ENCODE measurements at places on chromosomes 5 and 9. TPM values are rescaled to one million over a fixed set of nuclear protein-coding genes. Genes with fewer than 3 reads are reported as not detected.

KCTD16 gene
- under 0.01 TPM for total RNA-seq

ZNF354C gene
- total RNA-seq: not detected

PLPP1 gene
- total RNA-seq: 35.4 TPM

FBXL7 gene
- 14.6 TPM for total RNA-seq

COL27A1 gene
- total RNA-seq: 4.7 TPM

SLC25A2 gene
- total RNA-seq: 0.11 TPM

TRIO gene
- 62.2 TPM for total RNA-seq

F2RL1 gene
- 0.41 TPM for total RNA-seq

GAS1 gene
- total RNA-seq: 2.3 TPM

CEMIP2 gene
- 14.8 TPM for total RNA-seq

OTP gene
- total RNA-seq: not detected

- DNase-seq: no peak
Observed at GRCh38 chr5:59843511-59844213, 49.9 kb downstream of the PDE4D start.

GRCh38 chr9:131799177-131799823, 59.4 kb upstream of the RAPGEF1 start:
- DNase-seq: no peak

DNA sequence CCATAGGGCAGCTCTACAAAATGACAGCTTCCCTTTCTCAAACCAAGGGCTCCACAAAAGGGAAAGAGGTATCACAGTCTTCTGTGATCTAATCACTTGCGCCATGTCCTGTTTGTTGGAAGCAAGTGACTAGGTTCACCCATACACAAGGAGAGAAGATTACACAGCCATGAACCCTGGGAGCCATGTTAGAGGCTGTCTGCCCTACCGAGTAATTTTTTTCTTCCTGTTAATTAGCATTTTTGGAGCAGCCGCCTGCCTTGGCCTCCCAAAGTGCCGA, 33.2 kb upstream of the GOLPH3 start:
- DNase-seq: no peak

- DNase-seq: no peak
Observed at GRCh38 chr9:38380230-38380871, 12.2 kb upstream of the ALDH1B1 start.

- no peak for DNase-seq
Observed at GRCh38 chr5:76021936-76022584, 61.1 kb upstream of the SV2C start.

DNA sequence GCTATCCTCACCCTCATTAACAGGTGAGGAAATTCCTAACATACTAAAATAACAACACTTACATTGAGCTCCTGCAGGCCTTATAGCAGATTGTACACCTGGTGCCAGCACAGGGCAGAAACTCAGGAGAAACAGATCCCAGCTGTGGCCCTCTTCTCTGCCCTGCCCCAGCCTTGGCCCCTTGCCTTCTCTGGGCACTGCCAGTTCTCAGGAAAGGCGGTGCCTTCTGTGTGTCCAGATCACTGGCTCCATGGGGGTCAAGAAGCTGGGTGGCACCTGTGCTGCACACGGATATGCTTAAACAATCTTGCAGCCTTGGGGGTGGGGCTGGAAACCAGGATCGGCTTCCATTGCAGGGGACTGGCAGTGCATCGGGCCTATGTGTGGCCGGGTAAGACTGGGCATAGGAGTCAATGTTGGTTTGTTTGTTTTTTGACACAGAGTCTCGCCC, 19.3 kb downstream of the KYAT1 start:
- no peak for DNase-seq

GRCh38 chr9:76454311-76454710, 4.7 kb upstream of the GCNT1 start:
- DNase-seq: no peak

- no peak for DNase-seq
Observed at GRCh38 chr5:96374653-96375052, 58.4 kb downstream of the PCSK1 start.

DNA sequence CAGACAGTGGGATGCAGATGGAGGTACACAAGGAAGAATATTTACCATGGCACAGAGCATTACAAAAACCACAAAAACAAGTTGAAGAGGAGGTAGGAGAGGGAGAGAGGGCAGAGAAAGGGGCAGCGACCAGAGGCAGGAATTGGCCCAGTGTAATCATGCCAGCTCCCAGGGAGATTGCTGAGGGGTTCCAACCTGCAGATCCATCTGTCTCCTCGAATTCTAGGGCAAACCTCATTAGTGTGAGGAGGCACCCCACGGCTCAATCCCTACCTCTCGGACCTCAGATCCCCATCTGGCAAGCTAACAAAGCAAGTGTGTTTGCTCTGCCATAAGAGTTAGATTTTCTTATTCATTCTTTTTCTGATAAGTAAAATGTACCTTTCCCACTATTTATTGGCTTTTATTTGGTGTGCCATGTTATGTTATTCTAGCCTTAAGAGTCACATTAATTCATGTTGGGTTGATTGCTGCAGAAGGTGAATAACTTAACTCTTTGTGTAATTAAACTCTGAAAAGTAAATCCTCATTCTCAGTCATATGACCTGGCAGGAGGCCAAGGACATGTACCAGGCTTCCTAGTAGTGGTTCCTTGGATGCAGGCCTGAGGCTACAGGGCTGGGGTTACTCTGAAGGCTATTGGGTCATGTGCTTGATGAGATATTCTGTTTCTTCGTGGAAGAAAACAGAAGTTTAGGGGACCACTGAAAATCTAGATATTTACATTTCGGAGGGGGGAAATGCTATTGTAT, 315.2 kb upstream of the ATP10B start:
- no peak for DNase-seq

GRCh38 chr9:125883565-125884217, 136.5 kb downstream of the PBX3 start:
- no peak for DNase-seq

- no peak for DNase-seq
Observed at GRCh38 chr9:134887219-134887618, 6.6 kb downstream of the FCN2 start.

- no peak for DNase-seq
Observed at GRCh38 chr9:19517202-19517942, 108.6 kb downstream of the ACER2 start.

DNA sequence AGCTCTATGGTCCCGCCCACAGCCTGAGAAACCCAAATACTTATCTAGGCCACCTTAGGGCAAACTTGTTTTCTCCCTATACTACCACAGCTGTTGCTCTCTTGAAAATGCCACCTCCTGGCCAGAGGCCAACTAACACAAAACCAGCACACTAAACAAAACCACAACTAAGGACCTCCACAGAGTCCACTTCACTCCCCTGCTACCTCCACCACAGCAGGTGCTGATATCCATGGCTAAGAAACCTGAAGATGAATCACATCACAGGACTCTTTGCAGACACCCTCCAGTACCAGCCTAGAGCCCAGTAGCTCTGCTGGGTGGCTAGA, 108.4 kb downstream of the ALDH1A1 start:
- DNase-seq: no peak

DNA sequence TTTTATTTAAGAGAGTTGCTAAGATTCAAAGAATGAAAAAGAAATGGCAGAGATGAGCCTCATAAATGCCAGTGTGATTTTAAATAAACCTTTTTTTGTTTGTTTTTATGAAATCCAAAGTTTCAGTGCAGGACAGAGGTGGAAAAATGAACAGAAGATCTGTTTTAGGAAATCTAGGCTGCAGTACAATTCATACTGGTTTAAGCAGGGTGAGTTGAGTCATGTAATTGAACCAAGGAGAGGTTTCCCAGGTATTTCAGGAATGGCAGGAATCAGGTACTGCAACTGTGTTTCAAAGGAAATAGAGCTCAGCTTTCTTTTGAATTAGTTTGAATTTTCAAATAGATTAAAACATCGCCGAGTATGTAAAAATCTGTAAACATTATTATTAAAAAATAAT, 3.0 kb upstream of the ANKRD31 start:
- no peak for DNase-seq

DNA sequence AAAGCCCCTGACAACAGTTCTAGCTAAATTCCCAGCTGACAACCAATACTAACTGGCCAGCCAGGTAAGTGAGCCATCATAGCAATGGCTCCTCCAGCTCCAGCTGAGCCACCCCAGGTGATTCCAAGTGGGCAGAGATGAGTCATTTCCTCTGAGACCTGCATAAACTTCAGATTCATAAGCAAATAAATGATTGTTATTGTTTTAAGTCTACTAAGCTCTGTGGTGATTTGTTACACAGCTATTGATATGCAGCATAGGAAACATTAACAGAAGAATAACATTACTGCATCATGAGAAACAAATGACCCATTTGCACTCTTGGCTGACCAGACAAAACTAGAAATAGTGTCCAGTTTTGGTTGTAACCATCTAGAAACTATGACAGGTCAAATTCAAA, 60.3 kb downstream of the TTC39B start:
- no peak for DNase-seq

DNA sequence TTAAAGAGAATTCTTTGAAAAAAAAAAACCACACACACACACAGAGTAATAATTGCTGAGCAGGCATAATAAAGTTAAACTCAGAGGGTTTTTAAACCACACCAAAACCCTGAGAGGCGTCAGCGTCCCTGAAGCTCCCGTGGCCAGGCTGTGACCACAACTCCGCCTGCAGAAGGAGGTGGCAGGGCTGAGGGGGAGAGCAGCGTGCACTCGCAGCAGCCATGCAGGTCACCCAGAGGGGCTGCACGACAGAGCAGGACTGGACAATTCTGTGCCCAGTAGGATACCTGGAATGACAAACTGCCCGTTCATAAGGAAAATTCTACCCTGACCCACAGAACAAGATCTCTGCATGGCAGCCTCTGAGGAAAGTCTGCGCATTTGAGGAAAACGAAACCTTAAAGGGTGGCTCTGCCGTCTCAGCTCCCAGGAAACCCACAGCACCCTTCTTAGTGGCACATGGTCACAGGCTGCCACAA, 44.0 kb downstream of the ROR2 start:
- no peak for DNase-seq

DNA sequence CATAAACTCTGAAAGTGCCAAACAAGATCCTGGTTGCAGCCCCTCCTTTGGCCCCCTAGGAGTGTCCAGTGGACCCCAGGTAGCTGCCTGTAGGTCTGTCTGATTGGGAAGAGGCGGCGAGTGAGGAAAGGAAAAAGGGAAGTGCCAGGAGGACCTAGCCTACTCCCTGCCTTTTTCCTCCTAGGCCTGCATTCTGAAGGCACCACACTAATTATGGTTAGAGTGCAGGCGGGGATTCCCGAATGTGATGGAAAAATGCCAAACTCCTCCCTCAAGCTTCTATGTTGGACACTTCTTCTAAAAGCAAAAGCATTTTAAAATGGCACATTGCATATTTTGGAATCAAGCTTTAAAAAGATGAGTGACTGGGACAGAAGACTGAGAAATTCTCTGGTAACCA, 83.2 kb upstream of the SMIM15 start:
- no peak for DNase-seq

- no peak for DNase-seq
Observed at GRCh38 chr5:93209476-93209875, 371.5 kb downstream of the NR2F1-AS1 start.

DNA sequence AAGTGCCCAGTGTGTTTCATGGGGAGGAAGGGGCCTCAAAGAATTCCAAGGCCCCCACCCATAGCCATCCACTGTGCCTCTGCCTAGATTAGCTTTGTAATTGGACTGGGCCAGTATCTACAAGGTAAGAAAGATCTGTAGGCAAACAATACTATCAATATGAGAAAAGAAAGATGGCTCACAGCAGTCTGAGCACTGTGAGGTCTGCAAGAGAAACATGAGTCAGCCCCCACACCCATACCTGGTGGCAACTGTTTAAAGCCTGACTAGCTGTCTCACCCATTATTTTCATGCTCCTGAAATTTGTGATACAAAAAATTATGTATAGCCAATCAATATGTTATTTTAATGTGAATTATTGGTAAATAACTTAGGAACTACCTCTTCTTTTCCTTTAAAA, 10.0 kb upstream of the ZNF483 start:
- no peak for DNase-seq

DNA sequence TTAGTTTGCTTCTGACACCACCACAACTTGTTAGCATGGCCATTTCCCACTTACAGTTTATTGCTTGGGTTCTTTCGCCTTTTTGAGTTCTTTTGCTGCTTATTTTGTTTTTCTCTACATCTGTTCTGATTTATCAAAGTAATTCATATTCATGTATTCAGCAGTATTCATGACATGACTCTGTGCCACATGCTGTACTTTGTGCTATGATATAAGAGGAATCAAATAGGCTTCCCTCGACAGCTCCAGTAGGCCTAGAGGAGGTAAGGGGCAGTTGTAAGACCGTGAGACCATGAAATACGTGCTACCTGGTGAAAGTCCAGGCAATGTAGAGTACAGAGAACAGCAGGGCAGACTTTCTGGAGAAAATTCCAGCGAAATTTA, 110.7 kb upstream of the SAP30L start:
- no peak for DNase-seq

- DNase-seq: peak; percentile 22
Observed at GRCh38 chr5:2909035-2909434, 157.6 kb upstream of the IRX2 start.

GRCh38 chr5:34412736-34413135, 243.4 kb upstream of the RAI14 start:
- DNase-seq: no peak

DNA sequence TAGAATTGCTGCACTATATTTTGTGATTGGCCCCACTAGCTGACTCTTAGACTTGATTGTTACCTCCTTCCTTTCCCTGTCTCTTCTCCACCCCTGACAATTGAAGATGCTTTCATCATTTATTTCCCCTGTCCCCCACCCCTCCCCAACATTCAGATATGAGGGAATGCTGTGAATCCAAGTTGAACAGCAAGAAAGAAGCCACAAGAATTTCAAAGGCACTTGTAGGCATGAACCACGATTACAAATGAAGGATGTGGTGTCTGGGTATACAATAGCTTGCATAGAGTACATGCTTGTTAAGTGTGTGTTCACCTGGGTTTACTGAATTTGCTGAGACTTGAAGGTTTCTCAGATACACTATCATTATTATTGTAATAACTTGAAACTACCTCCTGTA, 78.3 kb upstream of the TRIO start:
- peak; percentile 17 for DNase-seq

GRCh38 chr9:99305124-99305523, 83.0 kb downstream of the SEC61B start:
- DNase-seq: no peak

GRCh38 chr9:121895818-121896544, 197.1 kb downstream of the TTLL11 start:
- DNase-seq: no peak

GRCh38 chr5:175464074-175464941, 14.1 kb upstream of the SFXN1 start:
- peak; percentile 59 for DNase-seq

DNA sequence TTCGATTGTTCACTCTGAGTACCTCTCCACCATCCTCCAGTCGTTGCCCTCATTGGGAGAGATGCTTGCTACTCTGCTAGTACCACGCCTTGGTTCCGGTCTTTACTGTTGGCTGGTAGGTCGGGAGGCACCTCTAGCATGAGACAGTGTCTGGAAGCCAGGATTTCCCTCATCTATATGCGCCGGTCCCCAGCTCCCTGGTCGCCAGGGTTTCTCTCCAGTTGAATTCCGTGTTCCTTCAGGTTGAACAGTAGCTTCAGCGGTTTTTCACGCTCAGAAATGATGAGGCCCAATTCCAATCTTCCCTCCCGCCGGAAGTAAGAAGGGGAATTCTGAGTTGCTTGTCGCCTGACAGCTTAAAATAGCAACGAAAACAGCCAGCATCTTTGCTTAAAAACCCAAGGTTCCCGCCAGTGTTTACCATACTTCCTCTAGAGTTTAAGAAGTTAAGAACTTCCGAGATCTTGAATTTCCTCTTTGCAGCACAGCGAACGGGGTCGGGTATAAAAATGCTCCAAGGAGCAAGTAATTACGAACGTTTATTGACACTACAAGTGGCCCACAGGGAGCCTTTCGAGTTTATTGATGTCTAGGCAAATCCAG, 1.3 kb upstream of the ST8SIA4 start:
- DNase-seq: no peak

All from SJSA1 (cell line).